ENCODE measurements at places on chromosomes 16 and 17.

DNA sequence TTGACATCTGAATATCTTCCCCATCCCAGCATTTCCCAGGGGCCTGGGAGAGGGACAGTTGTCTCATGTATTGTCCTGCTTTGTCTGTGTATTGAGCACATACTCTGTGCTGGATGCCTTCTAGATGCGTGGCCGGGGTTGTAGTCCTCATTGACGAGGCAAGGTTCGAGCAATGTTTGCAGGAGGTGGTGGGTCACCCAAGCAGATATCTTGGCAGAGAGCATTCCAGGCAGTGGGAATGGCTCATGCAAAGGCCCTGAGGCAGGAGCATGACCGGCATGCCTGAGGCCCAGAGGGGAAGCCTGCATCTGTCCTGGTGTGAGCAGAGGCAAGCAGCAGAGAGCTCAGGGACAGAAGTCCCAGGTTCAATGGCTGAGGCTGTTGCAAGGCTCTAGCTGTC, 17.5 kb downstream of the KRT33A start:
- DNase-seq, result no peak

GRCh38 chr16:50445621-50446555, 77.1 kb upstream of the BRD7 start:
- DNase-seq, result no peak

DNA sequence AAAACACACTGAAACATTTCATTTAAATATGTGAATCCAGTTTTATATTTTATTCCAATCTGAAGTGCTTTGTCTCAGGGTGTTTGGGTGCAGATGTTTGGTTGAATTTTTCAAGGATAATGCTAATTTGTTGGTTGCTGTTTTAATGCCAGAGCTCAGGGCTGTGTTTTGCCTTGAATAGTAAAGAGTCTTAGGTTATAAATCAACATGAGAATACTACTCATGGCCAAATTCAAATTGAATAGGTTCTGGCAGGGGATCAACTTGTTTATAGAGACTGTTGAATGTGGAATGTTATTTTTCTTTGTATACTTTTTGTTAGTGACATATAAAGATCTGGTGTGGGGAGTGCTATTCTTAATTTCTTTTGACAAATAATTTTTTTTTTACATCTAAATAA, 18.8 kb downstream of the TOM1L1 start:
- no peak for DNase-seq

DNA sequence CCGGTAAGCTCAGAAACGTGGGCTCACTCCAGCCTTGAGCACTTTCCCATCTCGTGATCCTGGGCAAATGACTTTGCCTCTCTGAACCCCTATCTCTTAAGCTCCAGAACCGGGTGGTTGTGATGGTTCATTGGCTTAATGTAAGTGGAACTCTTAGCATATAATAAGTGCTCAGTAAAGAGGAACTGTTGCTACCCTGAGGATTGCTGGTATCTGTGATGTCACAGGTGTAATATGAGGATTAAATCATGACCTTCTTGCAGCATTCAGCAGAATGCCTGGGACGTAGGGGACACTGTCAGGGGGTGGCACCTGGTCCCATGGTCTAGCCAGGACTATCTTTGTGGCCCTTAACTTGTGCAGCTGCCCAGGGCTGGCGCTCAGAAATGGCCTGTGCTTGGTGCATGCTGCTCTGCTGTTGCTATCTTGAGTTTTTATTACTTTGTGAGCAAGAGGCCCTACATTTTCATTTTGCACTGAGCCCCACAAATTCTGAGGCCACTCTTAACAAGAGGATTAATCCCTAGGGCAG, 68.8 kb downstream of the SREBF1 start:
- no peak for DNase-seq

- DNase-seq, result no peak
Observed at GRCh38 chr16:12406926-12407690, 396.6 kb downstream of the CPPED1 start.

Data from left renal pelvis (tissue), 4 donors.